ENCODE measurements at places on chromosomes 4 and X.

GRCh38 chr4:138909587-138909986 lies 106.0 kb upstream of the NOCT start:
- no peak for DNase-seq

DNA sequence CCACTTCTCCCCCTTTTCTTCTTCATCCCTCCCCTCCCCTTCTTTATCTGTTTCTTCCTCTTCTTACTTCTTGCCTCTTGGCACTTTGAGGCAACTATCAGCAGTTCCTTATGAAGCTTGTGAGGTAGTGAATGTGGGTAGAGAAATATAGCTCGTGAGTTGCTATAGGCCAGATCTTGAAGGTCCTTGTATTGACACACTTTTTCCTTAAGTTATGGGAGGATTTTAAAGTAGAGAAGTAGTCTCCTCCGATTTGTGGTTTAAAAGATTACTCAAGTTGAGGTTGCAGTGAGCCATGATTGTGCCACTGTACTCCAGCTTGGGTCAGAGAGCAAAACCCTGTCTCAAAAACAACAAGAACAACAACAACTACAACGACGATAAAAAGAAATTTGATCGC lies 3.4 kb upstream of the RRAGB start:
- DNase-seq = no peak

- no peak for DNase-seq
These were observed 230.3 kb downstream of the APBB2 start for GRCh38 chr4:40984051-40984450.

GRCh38 chr4:155899891-155900290 lies 3.6 kb upstream of the TDO2 start:
- no peak for DNase-seq

GRCh38 chr4:15926486-15926885 lies 12.1 kb downstream of the FGFBP1 start:
- DNase-seq = no peak

- no peak for DNase-seq
These were observed 2.0 kb downstream of the FAM47E start for GRCh38 chr4:76253511-76253910.

- no peak for DNase-seq
These were observed 396.4 kb upstream of the BOD1L1 start for GRCh38 chr4:14023896-14024295.

- no peak for DNase-seq
These were observed 70.5 kb downstream of the SOX3 start for GRCh38 chrX:140434347-140434746.

GRCh38 chr4:173498023-173498422 lies 32.0 kb downstream of the HAND2 start:
- no peak for DNase-seq
